ENCODE measurements at places on chromosomes 16 and 17.

DNA sequence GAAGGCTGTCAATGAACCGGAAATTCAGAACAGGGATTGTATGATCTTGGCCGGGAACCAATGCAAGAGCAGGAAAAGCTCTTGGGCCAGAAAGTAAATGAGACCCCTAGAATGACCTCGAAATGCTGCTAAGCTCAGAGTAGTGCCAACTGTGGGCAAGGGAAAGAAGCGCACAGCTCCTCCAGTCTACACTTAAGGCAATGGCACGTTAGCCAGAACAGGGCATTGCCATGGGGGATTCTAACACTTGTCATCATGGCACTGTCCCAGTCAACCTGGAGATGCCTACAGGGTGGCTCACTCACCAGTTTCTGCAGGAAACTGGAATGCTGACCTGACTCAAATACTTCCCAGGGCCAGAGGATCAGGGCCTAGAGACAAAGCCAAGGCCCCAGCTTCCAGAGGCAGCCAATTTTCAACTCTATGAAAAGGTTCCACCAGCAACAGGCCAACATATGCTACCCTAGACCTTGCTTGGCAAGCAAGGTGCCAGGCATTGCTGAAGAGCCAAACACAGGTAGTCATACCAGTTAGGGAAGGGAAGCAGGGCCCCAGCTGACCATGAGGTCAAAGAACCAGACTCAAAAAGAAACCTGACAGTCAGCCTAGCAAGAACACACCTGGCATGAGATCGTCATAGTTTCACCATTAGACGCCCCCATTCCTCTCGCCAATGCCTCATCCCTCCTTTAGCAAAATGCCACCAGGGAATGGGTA lies 34.9 kb downstream of the ARHGAP17 start:
- no peak for DNase-seq

GRCh38 chr16:15765880-15766279 lies 90.9 kb downstream of the MYH11 start:
- peak; percentile 8 for DNase-seq

DNA sequence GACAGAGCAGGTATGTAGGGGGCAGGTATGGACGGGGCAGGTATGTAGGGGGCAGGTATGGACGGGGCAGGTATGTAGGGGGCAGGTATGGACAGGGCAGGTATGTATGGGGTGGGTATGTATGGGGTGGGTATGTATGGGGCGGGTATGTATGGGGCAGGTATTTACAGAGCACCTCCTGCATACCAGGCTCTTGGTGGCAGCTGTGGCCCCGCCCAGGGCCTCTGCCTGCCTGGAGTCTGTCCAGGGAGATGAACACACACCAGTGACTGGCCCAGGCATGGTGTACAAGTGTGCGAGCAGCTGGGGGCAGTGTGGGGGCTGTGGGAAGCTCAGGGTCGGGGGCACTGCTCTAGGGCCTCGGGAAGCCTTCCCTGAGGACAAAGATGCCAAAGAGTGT lies 4.4 kb downstream of the RPL3L start:
- no peak for DNase-seq

DNA sequence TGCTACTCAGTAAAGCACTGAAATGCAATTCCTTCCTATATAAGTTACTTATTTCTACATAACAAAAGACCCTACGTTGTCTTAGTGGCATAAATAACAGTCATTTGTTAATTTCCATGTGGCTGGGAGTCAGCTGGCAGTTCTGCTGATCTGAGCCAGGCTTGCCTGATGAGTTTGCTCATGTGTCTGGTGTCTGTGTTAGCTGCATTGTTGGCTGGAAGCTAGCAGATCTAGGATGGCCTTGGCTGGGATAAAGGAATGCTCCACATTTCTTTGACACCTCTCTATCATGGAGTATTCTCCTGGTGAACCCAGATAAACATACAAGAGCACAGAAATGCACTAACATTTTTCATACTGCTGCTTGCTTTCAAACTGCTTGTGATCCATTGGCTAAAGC lies 264.4 kb upstream of the MON1B start:
- no peak for DNase-seq

DNA sequence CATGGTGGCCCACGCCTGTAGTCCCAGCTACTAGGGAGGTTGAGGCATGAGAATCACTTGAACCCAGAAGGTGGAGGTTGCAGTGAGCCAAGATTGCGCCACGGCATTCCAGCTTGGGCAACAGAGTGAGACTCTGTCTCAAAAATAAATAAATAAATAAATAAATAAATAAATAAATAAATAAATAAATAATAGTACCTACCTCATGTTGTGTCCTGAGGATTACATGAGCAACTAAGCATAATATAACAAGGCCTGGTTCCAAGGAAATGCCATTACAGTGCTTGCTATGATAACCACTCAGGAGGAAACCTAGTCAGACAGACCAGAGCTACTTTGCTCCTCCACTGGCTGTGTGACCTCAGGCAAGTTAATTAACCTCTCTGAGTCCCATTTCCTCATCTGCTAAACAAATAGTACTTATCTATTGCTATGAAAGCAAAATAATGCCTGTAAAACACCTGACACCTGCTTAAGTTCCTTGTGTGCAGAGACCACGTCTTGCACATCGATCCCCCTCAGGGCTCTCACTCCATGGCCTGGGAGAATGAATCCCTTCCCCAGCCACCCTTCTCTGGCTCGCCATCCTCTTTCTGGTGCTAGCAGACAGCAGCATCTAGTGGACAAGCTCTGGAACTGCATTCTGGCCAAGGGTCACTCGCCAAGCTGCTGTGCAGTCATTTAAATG lies 7.5 kb downstream of the EPOP start:
- DNase-seq = peak; percentile 55

DNA sequence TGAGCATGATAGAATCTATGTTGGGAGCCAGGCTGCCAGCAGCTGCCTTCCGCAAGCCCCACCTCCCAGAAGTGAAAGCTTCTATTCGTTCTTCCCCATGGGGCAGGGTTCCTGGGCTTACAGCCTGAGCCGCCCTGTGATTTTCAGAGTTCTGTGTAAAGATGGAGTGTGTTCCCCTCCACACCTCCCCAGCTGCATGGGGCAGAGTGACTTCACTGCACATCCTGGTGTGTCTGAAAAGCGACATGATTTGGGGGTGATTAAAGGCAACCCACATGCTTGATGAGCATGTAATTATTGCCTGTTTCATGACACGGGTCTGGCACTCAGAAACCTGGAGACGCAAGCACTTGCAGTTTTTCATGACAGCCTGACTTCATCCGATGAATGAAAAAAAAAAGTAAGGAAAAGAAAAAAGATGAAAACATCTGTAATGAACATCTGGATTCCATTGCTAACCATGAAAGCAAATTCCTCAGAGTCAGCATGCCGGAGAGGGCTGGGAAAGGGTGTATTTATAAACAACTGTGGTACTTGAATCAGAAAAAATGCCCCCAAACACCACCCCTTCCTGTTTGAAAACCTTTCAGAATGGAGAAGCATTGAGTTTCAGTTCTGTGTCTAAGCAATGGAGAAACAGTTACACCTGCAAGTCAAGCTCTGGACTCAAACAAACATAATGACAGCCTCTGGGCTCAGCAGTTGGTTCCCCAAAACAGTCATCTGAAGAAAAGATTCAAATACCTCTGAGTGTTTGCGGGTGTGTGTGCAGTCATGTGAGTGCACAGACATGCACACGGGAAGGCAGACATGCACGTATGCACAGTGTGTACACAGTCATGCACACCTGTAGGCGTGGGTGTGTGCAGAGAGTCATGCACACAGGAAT lies 266.0 kb downstream of the ENGASE start:
- no peak for DNase-seq

- no peak for DNase-seq
These were observed 9.9 kb downstream of the ZFP90 start for GRCh38 chr16:68548947-68549346.

DNA sequence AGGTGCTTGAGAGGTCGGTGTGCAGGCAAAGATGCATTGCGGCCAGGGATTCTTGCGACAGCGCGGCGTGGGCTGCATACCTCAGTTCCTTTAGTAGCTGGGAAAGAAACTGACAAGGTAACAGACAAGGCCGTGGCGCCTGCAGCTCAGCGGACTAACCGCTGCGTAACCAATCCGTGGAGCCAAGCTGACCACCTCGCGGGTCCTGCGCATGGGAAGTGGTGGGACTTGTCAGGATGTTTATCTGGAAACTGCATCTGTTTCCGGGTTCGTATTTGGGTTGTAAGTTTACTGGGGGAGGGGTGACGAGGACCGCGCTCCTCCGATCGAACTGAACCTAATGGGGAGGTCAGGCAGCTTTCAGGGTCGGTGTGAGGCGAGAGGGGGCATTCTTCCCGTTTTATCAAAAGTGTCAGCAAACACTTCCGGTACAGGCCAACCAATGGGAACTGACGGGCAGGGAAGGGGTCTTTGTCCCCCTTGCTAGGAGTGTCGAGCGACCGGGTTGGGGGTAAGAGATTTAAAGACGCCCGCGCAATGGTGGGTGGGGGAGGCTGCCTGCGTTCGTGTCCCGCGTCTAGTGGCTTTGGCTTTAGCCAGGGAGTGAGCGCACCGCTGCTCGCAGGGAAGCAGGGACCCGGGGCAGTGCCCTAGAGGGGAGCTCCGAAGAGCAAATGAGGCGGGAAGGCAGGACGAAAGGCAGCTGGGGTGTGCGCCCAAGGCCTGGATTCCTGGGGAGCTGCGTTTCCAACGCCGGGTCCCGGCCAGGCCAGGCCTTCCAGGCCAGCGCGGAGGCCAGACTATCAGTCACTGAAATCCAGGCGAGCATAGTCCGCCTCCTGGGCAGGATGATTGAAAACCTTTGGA lies 7.0 kb downstream of the IRX6 start:
- DNase-seq = no peak

- no peak for DNase-seq
These were observed 61.6 kb downstream of the SOX9 start for GRCh38 chr17:72182371-72182873.

DNA sequence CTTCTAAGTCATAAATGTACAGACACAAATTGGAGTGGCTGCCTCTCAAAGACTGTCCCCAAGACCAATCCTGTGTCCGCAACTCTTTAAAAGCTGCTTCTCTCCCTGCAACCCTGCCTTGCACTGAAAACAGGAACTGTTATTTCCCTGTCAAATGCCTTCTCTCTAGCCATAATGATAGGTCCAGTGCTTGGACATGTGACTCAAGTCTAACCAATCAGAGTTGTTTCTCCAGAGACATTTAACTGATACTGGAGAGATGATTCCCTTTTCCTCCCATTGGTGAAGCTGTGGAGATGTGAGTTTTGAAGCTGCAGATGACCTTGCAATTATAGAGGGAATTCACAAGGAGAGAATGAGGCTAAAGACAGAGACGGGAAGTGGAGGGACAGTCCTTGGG lies 253.3 kb upstream of the CDH5 start:
- DNase-seq = no peak

DNA sequence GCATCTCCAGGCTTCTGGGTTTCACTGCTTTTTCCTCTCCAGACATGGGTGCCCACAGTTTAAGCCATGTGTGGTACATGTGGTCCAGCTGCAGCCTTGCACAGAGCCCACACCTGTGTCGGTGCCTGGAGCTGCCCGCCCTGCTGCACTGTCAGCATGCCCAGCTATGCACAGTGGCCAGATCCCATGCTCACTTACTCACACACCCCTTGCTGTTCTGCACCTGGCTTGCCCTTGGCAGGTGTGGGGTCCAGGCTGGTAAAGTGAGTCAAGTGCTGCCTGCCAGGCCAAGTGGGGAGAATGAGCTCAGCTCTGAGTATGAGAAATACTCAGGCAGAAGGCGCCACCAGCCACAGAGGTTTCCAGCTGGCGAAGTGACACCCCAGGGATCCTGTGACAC lies 739.9 kb downstream of the CDH11 start:
- DNase-seq = no peak

GRCh38 chr17:73644145-73645049 lies at the start of gene SDK2:
Gene SDK2, minus strand, starts transcription at chr17:73644445. Its CDS starts 357 bp downstream, at chr17:73644088.
- peak; percentile 4 for DNase-seq

DNA sequence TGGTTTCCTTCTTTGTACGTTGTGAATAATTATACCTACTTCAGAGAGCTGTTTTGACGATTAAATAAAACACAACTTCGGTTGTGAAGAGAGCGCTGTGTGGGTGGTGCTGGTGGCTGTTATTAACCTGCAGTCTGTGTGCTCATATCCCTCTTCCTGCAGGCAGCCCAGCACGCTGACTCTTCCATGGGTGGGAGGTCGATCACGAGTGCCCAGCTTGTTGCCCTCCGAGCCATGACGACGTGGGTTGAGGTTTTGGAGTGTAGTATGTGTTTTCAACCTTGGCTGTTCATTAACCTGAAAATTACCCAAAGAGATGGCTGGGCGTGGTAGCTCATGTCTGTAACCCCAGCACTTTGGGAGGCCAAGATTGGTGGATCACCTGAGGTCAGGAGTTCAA lies 11.3 kb upstream of the GCSH start:
- DNase-seq = no peak

DNA sequence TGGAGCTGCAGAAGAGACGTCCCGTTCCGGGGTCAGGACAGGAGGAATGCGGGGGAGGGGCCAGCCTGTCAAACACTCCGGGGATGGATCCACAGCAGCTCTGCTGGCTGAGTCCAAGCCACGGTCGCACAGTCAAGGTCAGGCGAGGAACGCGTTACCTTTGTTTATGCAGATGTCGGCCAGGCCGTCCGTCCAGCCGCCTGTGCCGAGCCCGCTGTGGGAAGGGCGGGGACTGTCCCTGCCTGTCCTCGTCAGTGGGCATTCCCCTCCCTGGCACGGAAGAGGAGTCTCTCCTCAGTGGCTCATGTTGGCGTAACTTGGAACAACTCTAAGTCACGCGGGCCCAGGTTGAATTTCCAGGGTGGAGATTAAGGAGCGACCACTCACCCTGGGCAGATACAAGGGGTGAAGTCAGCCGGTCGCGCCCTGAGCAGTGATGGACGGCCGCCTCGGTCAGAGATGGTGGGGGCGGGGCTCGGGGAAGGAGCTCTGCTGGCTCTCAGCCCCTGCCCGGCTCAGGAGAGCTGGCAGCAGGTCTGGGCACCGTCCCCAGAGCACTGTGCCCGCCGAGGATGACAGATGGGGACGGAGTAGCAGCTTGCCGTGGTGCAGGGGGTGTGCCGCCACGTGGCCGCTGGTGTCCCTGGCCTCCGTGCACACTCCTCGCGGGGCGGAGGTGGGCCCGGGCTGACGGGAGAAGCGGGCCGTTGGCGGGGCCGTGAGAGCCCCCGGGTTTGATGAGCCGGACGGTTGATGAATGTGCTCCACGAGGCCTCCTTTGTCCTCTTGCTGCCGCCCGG lies 7.3 kb downstream of the CACNA1H start:
- DNase-seq = no peak
